ENCODE measurements at places on chromosomes 3 and 15. TPM values are rescaled to one million over a fixed set of nuclear protein-coding genes. Genes with fewer than 3 reads are reported as not detected.
A peak's percentile ranks its signal among the peaks of the same experiment; 100 is the strongest.

Gene LSMEM2
- total RNA-seq = not detected

Gene HCLS1
- total RNA-seq = 55.1 TPM

Gene GOLGA8A
- total RNA-seq = 7.6 TPM

GRCh38 chr3:114447545-114447944 lies 153.7 kb downstream of the TIGIT start:
- no peak for DNase-seq

- DNase-seq = peak; percentile 48
These were observed 131.6 kb downstream of the AQP9 start for GRCh38 chr15:58269455-58270414.
